ENCODE measurements at places on chromosomes 1 and 21.

DNA sequence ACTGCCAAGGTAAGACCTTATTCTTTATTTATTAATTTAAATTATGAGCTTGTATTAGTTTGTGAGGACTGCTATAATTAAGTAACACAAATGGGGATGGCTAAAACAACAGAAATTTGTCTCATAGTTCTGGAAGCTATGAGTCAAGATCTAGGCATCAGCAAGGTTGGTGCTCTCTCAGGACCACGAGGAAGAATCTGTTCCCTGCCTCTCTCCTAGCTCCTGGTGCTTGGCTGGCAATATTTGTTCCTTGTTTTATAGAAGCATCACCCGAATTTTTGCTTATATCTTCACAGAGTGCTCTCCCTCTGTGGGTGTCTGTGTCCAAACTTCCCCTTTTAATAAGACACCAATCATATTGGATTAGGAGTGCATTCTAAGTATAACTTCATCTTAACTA lies 41.4 kb upstream of the CCDC190 start:
- DNase-seq = no peak

GRCh38 chr1:56985857-56986256 lies 20.0 kb upstream of the C8B start:
- no peak for DNase-seq

GRCh38 chr1:94095112-94095637 lies 25.8 kb downstream of the ABCA4 start:
- no peak for DNase-seq

GRCh38 chr1:87450615-87451209 lies 122.0 kb downstream of the LMO4 start:
- DNase-seq = no peak

DNA sequence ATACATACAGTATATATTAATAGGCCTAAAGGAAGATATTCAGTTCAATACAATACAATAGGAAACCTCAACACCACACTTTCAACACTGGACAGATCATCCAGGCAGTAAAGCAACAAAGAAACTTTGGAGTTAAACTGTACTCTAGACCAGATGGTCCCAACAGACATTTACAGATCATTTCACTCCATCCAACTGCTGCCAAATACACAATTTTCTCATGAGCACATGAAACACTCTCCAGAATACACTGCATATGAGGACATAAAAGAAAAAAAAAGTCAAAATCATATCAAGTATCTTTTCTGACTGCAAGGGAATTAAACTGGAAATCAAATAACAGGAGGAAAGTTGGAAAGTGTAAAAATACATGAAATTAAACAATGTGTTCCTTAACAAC lies 607.5 kb upstream of the BRINP3 start:
- no peak for DNase-seq

DNA sequence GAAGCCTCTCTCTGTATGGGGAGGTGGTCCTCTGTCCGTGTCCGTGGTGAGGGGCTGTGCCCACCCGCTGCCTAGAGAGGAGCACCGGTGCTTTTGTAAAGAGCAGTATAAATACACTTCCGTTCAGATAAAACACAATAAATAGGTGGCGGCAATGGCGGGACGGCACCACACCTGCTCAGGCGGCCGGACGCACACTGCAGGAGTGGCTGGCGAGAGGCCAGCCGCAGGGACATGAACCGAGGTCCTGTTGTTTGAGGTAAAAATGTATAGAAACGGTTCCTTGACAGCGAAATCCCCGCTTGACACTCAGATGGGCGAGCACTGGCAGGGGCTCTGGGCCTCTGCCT lies 40.8 kb downstream of the KRTAP10-1 start:
- no peak for DNase-seq

GRCh38 chr1:171346881-171347280 lies 32.9 kb downstream of the FMO4 start:
- no peak for DNase-seq

GRCh38 chr1:202661136-202661845 lies 49.0 kb downstream of the SYT2 start:
- DNase-seq = no peak

GRCh38 chr21:27759820-27760219 lies 792.9 kb upstream of the ADAMTS5 start:
- DNase-seq = no peak

DNA sequence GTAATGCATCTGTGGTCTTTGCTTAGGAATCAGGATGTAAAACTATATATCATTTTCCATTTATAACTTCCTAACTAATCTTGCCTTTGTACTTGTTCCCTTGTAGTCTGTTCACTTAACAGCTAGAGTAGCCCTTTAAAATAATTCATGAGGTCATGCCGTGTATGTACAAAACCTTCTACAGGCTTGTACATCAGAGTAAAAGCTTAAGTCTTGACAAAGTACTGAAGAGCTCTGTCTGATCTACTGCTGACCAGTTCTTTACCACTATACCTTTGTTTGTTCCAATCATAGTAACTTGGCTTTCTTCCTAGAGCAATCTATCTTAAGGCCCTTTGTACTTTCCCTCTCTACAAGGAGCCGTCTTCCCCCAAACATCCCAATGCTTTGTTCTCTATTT lies 90.7 kb upstream of the KIAA1614 start:
- no peak for DNase-seq

GRCh38 chr1:19682257-19682656 lies 17.6 kb downstream of the HTR6 start:
- no peak for DNase-seq

DNA sequence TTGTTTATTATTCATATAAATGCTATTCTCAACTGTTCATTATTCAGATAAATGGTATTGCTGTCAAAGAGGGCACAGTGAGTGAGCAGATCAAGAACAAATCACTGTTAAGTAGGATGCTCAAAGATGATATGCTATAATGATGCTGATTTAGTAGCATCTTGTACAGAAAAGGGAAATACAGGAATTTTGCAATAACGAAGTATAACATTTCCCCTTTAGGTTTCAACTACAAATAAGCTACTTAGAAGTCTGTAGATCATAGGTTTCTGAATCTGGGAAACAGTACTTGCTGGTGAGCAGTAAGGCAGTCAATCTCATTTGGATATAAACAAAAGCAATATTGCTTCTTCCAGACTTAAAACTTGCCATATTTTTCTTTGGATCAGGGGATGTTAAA lies 27.3 kb upstream of the RCOR3 start:
- no peak for DNase-seq

DNA sequence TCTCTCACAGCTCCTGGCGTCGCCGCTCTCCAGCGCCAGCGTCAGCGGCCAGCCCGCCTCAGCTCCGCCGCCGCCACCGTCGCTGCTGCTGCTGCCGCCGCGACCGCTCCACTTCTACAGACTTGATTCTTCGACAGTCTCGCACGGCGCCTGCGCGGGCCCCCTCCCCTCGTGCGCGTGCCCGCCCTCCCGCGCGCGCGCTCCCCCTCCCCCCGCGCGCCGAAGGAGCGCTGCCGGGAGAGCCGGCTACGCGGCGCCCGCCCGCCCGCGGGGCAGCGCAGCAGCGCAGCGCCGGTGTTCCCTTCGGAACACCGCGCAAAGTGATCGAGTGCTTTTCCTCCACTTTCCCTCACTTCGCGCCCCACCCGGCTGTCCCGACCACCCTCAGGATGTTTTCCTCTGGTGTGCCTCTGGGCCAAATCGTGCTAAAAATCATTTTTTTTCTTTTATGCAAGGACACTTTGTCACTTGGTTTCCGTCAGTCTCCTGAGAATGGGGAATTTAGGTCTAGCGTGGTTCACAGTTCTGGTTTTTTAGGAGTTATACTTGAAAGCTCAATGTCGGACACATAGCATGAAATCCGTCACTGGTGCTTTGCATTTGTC lies at the start of gene IRF2BP2:
Gene IRF2BP2, minus strand, starts transcription at position 118 of the 605 bp plus-strand sequence. CDS start 684 bp downstream, outside the sequence.
- DNase-seq = peak; percentile 74

GRCh38 chr1:20893931-20894330 lies 106.8 kb upstream of the HP1BP3 start:
- DNase-seq = no peak

GRCh38 chr1:48841966-48842365 lies 65.3 kb upstream of the BEND5 start:
- no peak for DNase-seq

GRCh38 chr1:6287431-6287886 lies 26.6 kb upstream of the GPR153 start:
- DNase-seq = no peak

DNA sequence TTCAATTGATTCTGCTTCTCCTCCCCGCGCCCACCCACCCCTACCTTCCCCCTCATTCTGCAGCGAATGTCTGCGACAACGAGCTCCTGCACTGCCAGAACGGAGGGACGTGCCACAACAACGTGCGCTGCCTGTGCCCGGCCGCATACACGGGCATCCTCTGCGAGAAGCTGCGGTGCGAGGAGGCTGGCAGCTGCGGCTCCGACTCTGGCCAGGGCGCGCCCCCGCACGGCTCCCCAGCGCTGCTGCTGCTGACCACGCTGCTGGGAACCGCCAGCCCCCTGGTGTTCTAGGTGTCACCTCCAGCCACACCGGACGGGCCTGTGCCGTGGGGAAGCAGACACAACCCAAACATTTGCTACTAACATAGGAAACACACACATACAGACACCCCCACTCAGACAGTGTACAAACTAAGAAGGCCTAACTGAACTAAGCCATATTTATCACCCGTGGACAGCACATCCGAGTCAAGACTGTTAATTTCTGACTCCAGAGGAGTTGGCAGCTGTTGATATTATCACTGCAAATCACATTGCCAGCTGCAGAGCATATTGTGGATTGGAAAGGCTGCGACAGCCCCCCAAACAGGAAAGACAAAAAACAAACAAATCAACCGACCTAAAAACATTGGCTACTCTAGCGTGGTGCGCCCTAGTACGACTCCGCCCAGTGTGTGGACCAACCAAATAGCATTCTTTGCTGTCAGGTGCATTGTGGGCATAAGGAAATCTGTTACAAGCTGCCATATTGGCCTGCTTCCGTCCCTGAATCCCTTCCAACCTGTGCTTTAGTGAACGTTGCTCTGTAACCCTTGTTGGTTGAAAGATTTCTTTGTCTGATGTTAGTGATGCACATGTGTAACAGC lies 339.9 kb downstream of the NTNG1 start:
- no peak for DNase-seq

- DNase-seq = no peak
These were observed 43.5 kb upstream of the SARS1 start for GRCh38 chr1:109170035-109170764.

DNA sequence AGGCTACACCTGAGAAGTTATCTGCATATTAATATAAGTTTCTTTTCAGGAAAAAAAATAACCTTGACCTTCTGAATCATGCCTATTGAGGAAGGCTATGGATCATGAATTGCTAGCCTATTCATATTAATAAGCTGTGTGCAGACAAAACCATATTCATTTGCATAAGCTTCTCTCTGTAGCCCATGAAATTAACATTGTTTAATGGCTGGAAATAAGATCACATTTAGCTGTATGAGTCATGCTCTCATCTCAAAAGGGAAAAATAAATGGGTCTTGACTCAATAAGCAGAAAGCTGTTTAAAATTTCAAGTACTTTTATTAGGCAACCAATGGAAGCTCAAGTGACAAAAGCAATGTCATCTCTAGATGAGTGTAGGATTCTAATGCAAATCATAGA lies 330.0 kb upstream of the DEPDC1 start:
- DNase-seq = no peak

DNA sequence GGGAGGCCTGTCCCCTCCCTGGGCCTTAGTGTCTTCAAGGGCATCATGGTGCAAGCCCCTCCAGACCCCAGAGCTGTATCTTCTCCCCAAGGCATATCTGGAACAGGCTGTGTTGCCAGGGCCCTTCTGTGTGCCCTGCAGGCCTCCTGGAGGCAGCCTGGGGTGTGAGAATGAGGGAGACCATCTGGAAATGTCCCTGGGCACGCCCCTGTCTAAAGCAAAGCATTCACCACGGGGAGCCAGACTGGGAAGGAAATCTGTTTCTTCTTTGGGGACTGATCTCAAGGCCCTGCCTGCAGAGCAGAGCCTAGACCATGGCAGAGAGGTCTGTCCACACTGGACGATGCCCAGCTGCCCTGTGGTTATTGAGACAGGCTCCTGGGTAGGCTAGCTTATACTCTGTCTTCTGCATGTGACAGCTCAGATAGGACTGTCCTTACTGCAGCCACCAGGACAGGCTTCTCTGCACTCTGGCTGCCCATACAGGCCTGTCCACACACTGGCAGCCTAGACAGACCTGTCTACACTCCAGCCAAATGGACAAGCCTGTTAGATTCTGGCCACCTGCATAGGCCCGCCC lies 24.6 kb downstream of the PODN start:
- no peak for DNase-seq

DNA sequence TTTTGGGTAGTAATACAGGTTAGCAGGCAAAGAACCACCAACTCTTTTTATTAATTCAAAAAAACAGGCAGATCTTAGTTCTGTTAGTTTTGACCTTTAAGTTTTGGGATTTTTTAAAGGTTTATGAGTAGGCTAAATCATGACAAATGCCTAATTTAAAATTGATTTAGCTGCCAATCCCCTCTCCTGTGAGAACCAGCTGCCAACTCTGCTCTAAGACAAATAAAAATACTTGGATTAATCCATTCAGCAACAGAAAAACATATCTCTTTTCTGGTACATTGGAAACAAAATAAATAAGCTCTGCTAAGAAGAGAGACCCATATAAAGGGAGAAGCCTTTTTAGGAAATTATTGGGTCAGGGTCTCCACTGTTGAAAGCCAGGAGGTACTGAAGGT lies 160.8 kb downstream of the NTMT2 start:
- no peak for DNase-seq

DNA sequence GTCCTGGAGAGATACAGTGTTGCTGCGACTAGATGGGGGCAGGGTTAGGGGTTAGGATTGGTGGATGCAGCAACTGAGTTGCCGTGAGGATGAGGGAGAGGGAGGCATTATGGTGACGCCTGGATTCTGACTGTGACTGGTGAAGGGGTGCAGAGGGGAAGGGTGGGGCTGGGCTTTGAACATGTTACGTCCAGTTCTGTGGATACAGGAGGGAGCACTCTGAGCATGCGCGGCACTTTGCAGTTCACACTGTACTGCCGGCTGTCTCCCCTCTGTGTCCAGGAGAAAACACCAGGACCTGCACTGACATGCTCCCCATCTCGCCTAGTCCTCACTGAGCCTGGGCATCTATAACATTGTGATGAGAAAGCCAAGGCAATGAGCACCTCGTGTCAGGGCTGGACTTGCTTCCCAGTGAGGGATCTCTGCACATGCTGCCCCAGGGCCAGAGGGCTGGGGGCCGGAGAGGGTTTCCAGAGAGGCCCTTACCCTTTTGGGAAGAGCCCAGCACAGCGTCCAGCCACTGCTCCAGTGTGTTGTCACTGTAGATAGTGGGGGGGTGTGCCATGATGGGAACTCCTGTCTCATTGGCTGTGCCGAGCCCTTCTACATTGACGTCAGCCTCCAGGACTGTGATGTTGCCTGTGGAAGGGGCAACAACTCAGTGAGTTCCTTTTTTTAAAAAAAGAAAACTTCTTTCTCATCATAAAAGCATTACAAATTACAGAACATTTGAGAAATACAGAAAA lies 7.6 kb downstream of the FAM151A start:
- DNase-seq = no peak

DNA sequence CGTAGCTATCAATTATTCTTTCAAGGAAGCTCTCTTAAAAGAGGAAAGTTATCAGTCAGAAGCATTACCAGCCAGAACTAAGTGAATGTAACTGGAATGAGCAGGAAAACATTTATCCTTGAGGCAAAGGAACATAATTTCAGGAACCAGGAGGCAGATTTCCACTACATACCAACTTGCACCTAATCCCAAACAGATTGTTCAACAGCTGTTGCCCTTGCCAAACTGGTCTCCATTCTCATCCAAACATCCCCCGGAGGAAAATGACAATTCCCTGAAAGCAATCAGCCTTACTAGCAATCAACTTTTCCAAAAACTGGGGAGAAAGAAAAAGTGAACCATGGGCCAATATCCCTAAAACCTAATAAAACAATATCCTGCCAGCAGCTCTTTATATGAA lies 35.0 kb downstream of the ENAH start:
- DNase-seq = no peak

- DNase-seq = no peak
These were observed 298.5 kb downstream of the PCP4 start for GRCh38 chr21:40165773-40166070.
